SIG-M5 (cell line): ENCODE measurements at places on chromosomes 4 and X.

GRCh38 chr4:77263247-77263646, 106.2 kb downstream of the CCNG2 start:
- no peak for DNase-seq

GRCh38 chrX:45232139-45232538, 31.5 kb upstream of the DIPK2B start:
- no peak for DNase-seq

GRCh38 chr4:101420661-101421060, 73.3 kb upstream of the PPP3CA start:
- no peak for DNase-seq

GRCh38 chrX:30863974-30864373, 25.1 kb downstream of the TAB3 start:
- DNase-seq = no peak

DNA sequence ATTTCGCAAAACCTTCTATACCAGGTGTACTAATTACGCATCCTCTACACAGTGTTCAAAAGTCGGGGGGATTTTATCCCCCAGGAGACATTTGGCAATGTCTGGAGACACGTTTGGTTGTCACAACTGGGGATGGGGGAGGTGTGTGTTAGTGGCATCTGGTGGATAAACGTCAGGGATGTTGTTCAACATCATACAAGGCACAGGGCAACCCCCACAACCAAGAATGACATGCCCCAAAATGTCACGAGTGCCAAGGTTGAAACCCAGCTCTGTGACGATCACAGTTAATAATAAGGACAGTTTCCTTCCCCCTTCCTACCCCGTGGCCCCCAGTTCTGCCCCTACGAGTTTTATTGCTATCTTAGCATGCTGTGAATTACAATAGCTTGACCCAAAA, 15.9 kb upstream of the SEL1L3 start:
- no peak for DNase-seq

- no peak for DNase-seq
Measured at GRCh38 chrX:24982306-24982965, 33.3 kb downstream of the ARX start.

DNA sequence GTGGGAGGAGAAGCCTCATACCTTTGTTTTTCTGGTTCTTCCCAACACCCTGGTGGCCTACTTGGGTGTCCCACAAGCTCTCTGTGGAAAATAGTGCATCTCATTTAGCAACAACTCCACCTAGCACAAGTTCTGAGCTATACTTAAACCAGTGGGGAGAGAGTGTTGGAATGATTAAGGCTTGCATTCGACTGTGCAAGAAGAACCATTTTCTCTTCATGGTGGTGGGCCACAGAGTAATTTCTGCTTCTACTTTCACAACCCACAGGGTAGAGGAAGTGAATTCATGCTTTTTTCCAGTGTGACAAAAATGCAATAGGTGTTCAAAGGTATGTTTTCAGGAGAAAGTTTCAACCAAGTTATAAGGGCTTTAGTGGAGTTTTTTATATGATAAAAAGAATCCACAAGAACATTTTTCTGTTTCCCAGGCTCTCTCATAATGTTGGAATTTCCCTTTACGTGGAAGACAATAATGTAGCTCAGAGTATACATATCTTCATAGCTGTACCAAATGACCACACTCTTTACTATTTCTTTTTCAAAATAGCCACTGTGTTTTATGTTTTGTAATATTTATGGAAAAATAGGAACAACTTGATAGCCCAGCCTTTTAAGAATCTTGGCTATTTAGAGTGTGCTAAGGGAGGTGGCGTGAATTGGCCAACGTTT, 80.3 kb upstream of the HHIP start:
- DNase-seq = no peak

DNA sequence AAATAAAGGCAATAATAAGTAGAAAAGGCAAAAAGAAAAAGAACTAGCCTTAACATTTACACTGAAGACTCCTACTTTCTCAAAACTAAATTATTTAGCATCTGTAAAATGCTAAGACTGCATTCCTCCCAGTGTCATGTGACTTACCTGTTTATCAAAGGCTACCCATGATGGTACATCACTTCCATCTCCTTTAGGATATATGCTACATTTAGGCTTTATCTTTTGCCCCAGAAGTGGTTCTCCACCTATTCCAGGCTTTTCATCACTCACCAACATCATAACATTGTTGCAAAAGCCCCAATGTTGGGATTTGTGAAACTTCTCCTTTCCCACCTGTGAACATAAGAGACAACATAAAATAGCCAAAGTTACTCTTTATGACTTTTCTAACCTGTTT, 31.1 kb downstream of the EFHC2 start:
- no peak for DNase-seq

DNA sequence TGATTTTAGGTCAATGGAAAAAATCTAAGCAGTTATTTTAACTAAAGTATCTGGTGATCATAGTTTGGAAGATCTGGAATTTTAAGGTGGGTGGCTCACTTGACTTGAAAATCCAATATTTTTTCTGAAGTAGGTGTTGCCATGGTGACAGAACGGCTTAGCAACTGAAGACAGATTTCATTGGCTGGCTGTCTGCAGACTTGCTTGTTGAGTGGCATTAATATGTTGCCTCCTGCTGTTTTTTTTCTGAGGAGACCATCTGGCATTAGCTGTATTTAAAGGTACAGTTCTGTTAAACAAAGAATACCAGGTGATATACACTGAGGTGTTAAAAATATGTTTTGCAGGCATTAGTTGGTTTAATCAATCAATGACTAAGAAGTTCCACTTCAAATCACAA, 19.8 kb downstream of the CPE start:
- DNase-seq = no peak

DNA sequence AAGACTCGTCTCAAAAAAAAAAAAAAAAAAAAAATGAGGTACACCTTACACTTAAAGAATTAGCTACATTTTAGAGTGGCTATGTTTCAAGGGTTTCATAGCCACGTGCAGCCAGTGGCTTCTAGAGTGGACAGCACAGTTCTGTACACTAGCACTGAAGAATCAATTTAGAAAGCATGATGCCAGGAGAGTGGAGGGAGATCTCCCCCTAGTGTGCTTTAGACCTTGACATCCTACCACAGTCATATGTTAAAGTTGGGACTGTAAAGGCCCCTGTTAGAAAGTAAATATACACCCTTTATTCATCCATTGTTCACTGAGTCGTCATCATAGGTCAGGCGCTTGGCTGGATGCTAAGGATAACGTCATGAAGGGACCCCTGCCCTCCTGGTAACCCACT, 179.4 kb downstream of the QDPR start:
- DNase-seq = no peak

DNA sequence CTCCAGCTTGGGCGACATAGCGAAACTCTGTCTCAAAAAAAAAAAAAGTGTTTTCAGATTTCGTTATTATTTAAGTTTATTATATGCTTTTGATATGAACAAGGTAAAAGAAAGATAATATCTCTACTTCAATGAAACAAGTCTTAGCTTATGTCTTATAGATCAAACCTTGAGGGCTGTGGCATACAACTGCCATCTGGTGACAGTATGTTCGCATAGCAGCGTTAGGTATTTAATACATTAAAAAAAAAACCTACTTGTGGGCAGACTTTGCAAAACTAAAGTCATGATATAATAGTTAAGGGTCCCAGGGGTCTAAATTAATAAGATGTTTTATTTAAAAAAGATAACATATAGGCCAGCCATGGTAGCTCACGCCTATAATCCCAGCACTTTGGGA, 161.2 kb upstream of the AMOT start:
- no peak for DNase-seq

- no peak for DNase-seq
Measured at GRCh38 chr4:40473578-40474388, 138.7 kb downstream of the CHRNA9 start.

DNA sequence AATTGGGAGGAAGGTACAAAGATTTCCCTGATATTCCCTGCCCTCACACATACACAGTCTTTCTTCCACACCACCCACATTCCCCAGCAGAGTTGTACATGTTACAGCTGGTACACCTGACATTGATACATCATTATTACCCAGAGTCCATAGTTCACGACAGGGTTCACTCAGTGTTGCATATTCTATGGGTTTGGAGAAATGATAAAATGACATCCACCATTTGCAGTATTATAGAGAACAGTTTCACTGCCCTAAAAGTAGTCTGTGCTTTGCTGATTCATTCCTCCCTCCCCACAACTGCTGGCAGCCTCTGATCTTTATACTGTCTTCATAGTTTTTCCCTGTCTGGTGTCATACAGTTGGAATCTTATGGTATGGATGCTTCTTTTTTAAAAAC, 15.0 kb downstream of the AGA start:
- no peak for DNase-seq

GRCh38 chrX:30665471-30665870, 12.2 kb downstream of the GK start:
- no peak for DNase-seq

- no peak for DNase-seq
Measured at GRCh38 chrX:47078129-47079043, at the start of gene RGN. Gene RGN (plus strand): TSS chrX:47078443. CDS start chrX:47081145, 2,702 bp downstream.

GRCh38 chrX:46208225-46208854, 336.9 kb downstream of the ZNF674 start:
- DNase-seq = no peak

DNA sequence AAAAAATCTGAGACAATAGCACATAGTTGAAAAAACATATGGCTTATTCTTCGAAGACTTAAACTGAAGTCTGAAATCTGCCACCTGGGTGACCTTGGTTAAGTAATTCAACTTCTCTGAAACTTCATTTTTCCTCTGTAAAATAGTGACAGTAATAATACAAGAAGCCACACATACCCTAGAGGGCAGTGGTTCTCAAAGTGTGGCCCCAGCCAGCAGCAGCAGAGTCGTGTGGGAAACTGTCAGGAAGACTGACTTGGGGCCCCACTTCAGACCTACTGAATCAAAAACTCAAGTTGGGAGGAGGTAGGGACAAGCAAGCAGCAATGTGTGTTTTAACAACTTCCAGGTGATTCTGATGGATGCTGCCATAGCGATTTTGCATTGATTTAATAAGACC, 249.9 kb downstream of the HNRNPD start:
- DNase-seq = no peak

DNA sequence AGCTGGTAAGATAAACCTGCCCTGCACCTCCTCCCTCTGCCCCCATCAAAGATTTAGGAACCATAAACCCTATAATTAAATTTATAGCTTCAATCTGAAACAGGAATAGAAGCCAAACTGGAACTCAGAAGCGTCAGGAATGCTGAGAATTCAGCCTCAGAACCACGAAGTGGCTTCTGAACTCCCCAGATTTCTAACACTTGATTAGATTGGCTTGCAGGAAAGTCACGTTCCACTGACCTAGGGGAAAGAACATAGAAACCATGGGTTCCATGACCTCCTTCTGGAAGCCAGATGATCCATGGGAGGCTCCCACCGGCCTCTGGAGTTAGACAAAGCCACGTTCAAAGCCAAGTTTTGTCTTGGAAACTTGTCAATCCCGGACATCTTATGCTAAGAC, 356.5 kb downstream of the MID1IP1 start:
- no peak for DNase-seq

DNA sequence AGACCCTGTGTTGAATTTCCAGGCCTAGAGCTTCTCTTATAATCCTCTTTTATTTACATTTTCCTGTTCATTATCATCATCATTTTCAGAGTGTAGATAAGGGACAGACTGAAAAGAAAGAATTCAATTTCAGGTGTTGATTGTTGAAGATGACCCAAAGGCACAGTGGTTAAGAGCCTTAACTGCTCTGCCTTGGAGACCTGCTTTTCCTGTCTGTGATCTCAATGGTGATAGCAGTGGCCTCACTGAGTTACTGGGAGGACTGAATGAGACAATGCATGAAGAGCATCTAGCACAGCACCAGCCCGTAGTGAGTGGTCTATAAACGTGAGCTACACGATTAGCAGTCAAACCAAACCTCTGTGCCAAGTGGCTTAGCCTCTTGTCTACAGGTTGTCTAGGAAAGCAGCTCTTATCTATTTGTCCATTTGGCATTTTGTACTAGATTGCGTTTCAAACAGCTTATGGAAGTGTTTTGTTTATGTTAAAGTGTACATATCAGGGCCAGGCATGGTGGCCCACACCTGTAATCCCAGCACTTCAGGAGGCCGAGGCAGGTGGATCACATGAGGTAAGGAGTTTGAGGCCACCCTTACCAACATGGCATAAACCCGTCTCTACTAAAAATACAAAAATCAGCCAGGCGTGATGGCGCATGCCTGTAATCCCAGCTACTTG, 41.5 kb downstream of the SETD7 start:
- DNase-seq = no peak

- no peak for DNase-seq
Measured at GRCh38 chr4:107036584-107037198, 578 bp upstream of the DKK2 start.

DNA sequence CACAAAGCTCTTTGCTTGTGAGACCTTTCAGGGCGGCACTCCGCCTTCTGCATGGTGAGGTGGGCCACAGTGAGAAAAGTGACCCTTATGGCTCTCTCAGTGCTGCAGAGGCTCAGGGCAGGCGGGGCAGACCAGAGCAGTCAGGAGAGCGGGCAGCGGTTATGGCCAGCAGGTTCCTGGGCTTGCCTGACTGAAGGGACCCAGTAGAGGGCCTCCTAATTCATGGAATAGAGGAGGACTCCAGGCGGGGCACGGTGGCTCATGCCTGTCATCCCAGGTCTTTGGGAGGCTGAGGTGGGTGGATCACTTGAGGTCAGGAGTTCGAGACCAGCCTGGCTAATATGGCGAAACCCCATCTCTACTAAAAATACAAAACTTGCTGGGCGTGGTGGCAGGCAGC, 91.4 kb downstream of the CLNK start:
- DNase-seq = no peak
